ENCODE measurements at places on chromosomes 7 and 10.

GRCh38 chr10:117996709-117997108 lies 50.0 kb downstream of the RAB11FIP2 start:
- DNase-seq = no peak

DNA sequence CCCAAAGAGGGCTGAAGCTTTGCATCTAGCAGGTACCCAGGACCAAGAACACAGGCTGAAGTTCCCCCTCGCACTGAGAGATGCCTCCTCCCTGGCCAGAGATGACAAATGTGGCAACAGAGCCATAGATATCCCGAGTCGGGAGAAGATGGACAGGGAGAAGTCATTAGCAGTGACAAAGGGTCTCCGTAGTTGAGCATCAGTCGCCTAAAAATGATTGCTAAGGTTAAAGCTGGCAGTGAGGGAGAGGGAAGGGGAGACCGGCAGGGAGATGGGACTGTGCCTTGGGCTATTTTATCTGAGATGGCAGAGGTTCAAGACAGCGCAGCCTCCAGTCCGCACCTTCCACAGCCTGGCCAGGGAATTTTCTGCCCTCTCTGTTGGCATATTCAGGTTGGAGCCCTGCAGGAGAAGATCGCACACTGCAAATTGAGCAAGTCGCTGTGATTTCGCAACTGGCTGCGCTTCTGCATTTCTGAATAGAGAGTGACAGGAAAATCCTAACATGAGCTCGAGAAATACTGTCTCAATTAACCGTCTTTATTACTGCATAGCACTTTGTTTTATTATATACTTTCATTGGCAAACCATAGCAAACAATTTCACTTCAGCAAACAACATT lies 238.9 kb upstream of the GPR26 start:
- DNase-seq = no peak

DNA sequence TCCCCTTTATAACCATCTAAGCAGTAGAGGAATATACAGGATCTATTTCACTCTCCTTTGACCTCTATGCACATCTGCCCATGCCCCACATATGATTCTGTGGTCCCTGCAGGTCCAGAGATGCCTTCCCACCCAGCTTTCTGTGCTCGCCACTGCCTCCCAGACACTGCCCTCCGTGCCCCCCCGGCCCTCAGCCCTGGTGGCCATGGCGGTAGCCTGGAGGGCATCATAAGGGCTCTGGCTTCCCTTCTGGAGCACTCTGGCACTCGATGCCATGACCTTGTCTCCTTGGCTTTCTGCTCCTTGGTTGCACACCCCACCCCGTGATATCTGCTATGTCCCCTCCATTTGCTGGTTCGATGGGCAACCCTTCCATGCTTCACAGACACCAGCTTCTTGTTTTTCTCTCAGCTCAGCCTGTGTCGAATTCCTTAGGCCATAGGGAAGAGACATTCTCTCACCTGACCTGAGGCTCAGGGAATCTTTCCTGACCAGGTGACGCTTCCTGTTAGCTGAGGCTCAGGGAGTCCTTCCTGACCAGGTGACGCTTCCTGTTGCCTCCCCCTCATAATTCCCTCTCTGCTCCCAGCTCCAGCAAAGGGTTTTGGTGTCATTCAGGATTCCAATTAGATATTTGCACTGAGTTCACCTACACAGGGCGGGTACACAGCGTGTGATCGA lies 100.4 kb upstream of the GLI3 start:
- DNase-seq = no peak

- no peak for DNase-seq
These were observed 745.9 kb downstream of the GATA3 start for GRCh38 chr10:8800426-8800825.

- DNase-seq = no peak
These were observed 575 bp downstream of the PLPP4 start for GRCh38 chr10:120457431-120458172.

DNA sequence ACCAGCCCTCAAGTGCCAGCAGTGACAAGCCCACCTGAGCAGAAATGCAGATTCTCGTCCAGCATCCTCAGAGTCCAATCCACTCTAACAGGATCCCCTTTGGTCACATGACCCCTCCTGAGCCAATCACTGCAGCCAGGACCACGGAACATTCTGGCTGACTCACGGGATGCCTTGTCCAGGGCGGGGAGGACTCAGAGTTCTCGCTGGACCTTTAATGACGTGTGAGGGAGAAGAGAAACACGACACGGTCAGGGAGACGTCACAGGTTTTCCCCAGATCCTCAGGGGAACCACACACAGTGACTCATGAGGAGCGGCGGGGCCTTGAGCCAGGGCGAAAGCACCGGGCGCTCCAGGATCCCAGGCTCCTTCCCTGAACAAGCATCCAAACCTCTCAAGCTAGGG lies 155.7 kb downstream of the PTPRN2 start:
- no peak for DNase-seq

- no peak for DNase-seq
These were observed 2.2 kb upstream of the TMEM196 start for GRCh38 chr7:19775578-19775977.

DNA sequence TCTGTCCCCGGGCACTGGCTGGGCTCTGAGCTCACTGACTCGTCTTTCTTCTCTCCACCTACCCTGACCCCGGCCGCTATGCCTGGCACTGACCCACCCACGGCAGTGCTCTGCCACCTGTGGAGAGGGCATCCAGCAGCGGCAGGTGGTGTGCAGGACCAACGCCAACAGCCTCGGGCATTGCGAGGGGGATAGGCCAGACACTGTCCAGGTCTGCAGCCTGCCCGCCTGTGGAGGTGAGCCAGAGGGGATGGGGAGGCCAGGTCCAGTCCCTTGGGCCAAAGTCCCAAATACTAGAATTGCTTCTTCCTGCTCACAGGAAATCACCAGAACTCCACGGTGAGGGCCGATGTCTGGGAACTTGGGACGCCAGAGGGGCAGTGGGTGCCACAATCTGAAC lies 27.3 kb downstream of the TBATA start:
- DNase-seq = no peak

GRCh38 chr7:97024209-97025129 lies at the start of gene DLX5:
Gene DLX5, minus strand, starts transcription at chr7:97024831. Its CDS starts 208 bp downstream, at chr7:97024623.
- DNase-seq = no peak

DNA sequence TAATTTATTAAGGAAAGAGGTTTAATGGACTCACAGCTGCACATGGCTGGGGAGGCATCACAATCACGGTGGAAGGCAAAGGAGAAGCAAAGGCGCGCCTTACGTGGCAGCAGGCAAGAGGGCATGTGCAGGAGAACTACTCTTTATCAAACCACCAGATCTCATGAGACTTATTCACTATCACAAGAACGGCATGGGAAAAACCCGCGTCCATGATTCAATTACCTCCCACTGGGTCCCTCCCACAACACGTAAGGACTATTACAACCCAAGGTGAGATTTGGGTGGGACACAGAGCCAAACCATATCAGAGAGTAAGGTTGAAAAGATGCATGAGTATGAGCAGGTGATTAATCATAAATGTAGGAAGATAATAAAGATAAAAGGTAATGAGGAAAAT lies 3.2 kb upstream of the JCAD start:
- DNase-seq = no peak

GRCh38 chr7:74269757-74270277 lies 15.6 kb upstream of the RFC2 start:
- peak; percentile 40 for DNase-seq

DNA sequence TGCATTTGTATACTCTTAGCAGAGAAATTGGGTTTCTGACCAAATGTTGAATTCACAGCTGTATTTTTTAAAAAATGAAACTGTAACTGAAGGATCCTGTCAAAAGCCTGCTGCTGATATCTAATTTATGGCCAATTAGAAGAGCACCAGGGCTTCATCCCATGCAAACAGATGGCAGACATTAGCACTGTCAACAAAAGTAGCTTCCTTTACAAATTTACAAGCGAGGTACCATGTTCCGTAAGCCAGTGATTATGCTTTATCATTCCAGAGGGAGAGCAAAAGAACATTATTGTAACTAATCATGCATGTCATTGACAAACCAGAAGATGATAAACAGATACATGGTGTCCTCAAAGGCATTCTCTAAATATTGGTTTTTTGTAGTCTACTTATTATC lies 177.2 kb upstream of the DKK1 start:
- DNase-seq = no peak

DNA sequence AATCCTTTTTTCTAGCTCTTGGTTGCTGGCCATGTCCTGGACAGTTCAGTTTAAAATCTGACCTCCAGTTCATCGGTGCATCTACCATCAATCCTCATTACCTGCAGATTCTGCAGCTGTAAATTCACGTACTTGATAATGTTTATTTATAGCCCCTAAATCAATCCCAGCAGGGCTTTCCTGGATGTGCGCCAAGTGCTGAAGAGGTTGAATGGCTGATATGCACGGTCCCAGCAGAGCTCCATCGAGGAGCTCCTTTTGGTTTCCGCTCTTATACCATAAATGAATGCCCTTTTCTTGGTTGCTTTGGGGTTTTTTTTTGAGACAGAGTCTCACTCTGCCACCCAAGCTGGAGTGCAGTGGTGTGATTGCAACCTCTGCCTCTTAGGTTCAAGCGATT lies 91.2 kb upstream of the CCZ1B start:
- DNase-seq = no peak

- DNase-seq = no peak
These were observed 171.5 kb downstream of the C7orf25 start for GRCh38 chr7:42740408-42740807.

GRCh38 chr10:61882621-61883370 lies 18.7 kb upstream of the ARID5B start:
- DNase-seq = peak; percentile 68

DNA sequence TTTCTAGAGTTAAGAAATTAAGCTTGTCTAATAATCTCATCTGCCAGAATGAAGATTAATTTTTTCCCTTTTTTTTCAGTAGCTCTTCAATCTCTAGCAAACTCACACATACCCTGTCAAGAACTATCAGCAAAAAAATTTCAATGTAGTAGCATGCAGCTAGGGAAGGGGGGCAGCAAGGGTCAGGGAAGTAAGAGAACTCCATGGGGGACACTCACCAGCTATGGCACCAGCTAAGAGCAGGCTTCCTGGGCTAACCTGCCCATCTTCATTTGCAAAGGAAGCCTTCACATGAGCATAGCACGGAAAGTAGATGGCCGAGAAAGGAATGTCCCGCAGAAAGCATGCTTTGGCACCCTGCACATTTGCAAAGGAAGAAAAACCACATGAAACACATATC lies 190.4 kb downstream of the SLC25A13 start:
- no peak for DNase-seq

GRCh38 chr10:89160339-89160738 lies 46.8 kb downstream of the CH25H start:
- DNase-seq = no peak

- DNase-seq = no peak
These were observed 31.7 kb downstream of the TRDMT1 start for GRCh38 chr10:17169803-17170202.

DNA sequence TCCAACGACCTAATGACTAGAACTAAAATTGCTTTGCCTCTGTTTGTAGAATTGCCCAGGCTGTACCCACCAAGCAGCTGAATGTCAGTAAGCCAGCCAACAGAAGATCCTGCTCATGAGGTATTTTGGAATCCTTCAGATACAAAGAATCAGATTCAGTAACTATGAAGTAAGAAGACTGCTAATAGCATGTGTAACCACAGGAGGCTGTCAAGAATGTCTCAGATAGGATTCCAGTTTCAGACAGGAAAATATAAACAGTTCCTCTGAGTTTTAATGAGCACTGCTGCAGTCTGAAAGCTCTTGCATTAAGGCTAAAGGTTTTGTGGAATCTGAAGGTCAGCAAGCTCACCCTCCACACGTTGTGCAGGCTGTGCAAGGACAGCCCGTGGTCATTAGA lies 112.6 kb upstream of the ADAM12 start:
- no peak for DNase-seq

DNA sequence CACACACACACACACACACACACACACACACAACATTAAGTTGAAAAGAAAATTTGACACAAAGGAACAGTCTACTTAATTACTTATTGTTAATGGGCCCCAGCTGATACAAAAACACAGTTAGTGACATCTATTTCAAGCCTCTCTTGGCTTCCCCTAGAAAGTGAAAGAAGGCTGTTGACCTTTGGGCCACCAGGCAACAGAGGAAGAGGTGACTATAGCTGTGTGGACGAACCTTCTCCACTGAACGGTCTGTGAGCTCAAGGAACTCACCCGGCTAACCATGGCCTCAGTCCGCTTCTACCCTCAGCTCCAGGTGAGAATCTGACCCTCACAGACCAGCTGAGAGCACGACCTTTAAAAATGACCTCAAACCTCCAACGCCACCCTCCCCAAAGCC lies 32.9 kb upstream of the CALN1 start:
- no peak for DNase-seq

- DNase-seq = no peak
These were observed 569.9 kb downstream of the ANKRD7 start for GRCh38 chr7:118794419-118794818.
